ENCODE measurements at places on chromosomes 7 and 10.

GRCh38 chr7:54711900-54712595 is 47.0 kb downstream of the SEC61G start:
- DNase-seq = no peak

- no peak for DNase-seq
Observed at GRCh38 chr7:602341-603141, 82.9 kb upstream of the PDGFA start.

DNA sequence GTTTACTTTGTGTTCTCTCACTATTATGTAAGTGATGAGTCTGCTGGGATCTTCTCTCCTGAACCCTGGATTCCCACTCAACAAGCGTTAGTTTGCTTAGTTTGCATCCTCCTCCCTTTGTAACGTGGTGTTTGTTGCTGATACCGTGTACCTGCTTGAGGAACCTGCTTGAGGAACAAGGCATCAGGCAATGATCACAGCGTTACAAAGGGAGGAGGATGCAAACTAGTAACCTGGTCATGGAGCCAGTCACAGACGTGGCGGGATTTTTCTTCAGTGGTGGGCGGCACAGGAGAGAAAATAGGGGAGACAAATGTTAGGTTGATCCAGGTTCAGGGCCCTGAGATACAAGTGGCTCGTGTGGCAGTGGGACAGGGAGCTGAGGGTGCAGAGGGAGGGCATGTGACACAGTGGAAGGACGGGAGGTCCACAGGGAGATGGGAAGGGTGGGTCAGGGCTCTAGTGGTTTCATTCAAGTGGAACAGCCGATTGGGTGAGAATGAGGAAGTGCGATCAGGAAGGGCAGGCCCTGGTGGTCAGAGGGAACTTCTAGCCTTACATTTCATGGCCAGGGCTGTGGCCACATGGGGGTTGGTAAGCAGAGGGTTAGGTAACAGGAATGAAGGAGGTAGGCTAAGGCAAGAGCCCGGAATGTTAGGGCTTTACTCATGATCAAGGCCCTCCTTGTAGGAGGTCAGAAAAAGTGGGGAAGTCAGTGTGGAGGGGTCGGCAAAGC is 38.0 kb downstream of the SNX10 start:
- no peak for DNase-seq

GRCh38 chr10:48291190-48291589 is 15.3 kb upstream of the MAPK8 start:
- DNase-seq = no peak

DNA sequence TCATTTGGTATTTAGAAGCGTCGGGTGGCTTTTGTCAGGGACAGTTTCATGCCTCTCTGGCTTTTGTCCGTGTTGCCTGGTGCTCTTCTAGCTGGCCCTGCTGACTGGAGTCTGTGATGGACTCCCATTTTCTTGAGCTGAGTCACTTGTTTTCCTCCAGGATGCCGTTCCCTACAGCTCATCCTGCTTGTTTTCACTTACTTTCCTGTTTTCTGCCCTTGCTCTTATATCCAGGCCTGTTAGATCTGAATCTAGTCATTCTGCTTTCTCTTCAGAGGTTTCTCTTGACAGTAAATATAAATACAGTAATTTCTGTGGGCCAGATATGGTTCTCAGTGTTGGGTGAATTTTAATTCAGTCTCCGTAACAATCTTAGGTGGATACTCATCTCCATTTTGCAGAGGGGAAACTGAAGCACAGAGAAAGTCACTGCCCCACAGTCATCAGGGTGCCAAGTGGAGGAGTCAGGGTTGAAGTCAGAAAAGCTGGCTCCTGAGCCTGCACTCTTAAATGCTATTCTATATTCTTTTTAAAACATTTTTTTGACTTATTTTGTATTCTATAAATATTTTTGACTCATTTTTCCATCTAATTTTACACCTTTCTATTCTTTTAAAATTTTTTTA is 85.4 kb downstream of the CCNY start:
- DNase-seq = no peak

GRCh38 chr10:31656851-31657433 is 271.7 kb downstream of the ARHGAP12 start:
- no peak for DNase-seq

GRCh38 chr7:82675396-82675795 is 231.8 kb upstream of the CACNA2D1 start:
- no peak for DNase-seq

- no peak for DNase-seq
Observed at GRCh38 chr7:122055073-122055472, 89.0 kb downstream of the AASS start.

DNA sequence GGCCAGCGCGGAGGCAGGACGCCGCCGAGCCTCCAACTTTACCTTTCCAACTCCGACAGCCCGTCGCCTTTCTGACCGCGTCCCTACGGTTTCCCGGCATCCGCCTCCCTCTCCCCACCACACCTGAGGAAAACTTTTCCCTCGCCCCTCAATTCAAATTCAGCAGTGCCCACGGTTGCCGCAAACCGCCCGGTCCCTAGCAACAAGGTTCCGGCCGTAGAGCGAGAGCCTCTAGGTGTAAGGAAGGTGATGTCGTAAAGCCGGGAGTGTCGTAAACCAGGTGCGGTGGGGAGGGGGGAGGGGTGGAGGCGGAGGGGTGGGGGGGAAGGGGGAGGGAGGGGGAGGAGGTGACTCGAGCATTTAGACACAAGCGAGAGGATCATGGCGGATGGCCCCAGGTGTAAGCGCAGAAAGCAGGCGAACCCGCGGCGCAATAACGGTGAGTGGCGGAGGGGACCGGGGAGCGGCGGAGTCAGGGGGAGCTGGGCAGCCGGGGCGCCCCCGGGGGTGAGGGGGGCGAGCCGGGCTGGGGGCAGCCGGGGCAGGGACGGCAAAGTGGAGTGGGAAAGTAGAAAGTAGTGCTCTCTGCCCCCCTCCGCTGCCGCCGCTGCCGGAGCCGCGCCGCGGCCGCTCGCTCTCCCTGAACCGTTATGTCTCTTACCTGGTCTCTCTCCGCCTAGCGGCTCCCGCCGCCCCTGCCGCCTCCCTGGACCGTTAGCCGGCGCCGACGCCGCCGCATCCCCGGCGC is at the start of gene ZEB1:
TSS of gene ZEB1 (plus strand) at position 363 of the 748 bp plus-strand sequence. CDS start at position 382, 19 bp downstream.
- peak; percentile 78 for DNase-seq

GRCh38 chr10:31942892-31943291 is 14.3 kb upstream of the ARHGAP12 start:
- no peak for DNase-seq

- DNase-seq = no peak
Observed at GRCh38 chr7:103343758-103344452, 662 bp downstream of the DNAJC2 start.

GRCh38 chr10:117550076-117550475 is 7.5 kb downstream of the EMX2 start:
- DNase-seq = no peak

DNA sequence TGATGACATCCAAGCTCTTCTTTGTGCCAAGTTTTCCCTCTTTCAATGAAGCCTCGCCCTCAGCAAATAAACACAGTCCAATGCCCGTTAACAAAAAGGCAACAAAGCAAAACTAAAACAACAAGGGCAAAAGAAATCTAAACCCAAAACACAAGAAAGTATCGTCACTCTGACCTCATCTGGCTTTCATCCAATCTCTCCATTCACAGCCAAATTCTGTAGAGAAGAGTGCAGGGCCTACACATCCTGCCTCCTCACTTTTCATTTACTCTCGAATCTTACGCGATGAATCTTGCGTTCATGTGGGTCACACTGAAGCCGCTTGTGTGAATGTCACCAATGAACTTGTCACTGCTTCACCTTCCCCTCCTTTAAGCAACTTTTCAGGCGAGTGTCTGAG is 15.9 kb upstream of the AKR1E2 start:
- no peak for DNase-seq

DNA sequence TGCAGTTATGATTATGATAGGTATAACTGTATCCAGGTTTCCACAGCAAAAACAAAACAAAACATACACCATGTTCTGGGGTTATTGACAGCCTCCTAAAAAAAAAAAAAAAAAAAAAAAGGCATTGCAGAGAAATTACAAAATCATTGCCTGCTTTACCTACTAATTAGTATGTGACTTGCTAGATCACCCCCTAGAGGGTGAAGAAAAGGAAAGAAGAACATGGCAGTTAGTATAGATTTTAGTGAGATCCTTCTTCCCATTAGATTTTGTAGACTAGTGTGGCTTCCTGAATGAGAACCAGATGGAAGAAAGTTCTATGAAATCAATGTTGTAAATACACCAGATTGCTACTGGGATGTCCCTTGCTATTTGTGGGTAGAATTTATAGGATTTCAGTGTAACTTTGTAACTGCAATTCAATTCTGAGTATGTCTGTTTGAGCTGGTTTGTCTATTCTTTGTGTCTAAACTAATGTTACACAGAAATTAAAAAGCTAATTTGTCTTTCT is 24.0 kb upstream of the AGBL3 start:
- DNase-seq = no peak

GRCh38 chr10:16756561-16757221 is 60.5 kb downstream of the RSU1 start:
- DNase-seq = no peak

DNA sequence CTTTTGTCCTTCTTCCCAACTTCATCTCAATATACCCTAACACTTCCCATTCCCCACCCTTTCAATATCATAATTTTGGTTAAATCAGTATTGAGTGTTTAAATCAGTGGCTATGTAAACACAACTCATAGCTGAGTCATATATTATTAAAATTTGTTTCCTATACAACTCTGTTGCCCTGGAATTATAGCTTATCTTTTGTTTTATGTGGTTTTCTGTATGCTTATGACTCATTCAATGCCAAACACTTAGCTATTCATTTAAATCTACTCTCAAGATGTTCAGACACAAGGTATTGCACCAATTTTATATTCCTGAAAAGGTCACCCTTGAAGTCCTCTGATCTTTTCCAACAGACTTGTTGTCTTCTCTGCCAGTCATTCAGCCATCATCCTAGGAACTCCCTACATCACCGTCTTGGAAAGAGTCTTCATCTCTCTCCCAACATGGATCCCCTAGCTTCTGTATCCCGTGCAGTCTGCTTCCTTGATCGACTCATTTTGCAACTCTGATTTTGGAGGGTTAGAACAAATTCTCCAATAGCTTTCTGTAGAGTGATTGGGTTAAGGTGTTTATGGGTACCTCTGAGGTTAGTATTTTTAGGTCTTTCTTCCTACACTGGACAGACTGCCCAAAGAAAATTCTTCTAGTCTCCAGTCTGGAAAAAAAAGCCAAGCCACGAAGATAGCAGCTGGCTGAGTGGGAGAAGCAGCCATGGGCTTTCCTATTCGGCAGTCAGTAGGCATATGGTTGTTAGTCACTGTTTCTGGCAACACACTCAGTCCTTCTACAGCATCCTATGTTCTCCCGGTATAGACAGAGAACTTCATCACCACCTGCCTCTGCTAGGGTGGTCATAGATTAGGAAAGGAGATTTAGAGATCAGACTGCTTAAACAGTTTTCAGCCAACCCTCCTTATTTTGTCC is 102.1 kb downstream of the CRPPA start:
- DNase-seq = no peak

DNA sequence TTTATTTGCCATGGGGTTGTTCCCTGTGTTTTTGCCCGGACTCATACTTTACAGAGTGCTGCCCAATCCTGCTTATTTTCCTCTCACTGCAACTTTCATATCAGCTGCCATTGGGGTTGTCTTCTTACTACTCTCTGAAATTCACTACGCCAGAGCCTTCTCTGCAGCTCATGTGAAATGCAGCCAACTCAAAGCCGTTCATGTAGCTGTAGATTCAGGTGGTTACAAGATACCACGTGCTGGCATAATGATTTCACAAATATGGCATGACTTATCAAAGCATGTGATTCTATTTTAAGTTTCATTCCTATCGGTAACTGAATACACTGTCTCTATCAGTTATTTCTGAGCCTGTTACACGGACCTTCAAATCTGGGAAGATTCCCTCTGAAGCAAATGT is 130.3 kb upstream of the WNT16 start:
- DNase-seq = no peak

DNA sequence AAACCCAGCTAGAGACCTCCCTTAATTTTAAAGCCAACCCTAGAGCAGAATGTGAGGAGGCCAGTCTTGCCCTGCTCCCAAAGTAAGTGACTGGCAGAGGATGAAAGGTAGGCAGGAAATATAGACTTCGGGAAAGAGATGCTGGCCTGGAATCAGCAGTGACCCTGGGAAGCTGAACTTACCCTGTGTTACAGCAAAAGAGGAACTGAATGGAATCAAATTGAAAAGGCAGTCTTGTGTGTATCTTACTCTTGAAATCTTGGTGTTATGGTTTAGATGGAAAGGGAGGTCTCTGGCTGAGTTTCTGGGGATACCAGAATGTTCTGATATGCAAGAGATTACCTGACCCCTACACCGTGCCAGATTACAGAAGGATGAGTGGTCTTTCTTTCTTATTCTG is 7.9 kb upstream of the CFAP43 start:
- no peak for DNase-seq

GRCh38 chr7:84939888-84940287 is 247.0 kb downstream of the SEMA3D start:
- no peak for DNase-seq

- DNase-seq = no peak
Observed at GRCh38 chr10:70688828-70689227, 16.5 kb downstream of the ADAMTS14 start.

GRCh38 chr7:68122801-68123200 is 1126.2 kb downstream of the TYW1 start:
- no peak for DNase-seq

GRCh38 chr10:58266003-58266825 is 1.5 kb downstream of the IPMK start:
- no peak for DNase-seq

DNA sequence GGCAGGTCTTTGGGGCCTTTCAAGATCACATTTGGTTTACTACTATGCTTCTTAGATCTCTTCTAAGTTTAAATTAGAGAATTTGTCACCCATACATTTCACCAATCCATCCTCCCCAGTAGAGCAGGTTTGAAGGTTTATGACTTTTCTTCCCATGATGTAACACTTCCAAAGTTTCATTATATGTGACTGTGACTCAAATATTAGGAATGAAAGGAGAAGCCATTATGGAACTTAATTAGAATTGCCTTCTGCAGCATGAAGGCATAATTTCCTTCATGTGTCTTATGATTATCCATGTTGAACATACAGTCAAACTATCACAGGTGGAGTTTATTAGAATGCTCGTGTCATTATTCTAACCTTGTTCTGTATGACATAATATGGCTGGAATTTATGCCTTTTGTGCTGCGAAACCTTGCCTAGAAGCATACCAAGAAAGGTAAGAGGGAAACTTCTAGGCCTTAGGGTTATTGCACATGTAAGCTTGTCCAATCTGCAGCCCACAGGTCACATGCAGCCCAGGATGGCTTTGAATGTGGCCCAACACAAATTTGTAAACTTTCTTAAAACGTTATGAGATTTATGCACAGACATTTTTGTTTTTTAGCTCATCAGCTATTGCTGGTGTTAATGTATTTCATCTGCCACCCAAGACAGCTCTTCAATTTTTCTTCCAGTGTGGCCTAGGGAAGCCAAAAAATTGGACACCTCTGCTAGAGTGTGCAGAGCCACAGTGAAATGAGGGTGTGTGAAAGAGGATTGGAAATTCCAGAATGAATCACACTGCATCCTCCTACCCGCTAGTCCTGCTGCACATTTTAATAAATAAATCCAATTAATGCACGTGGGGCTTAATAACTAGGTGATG is 133.6 kb downstream of the TMEM26 start:
- no peak for DNase-seq

- no peak for DNase-seq
Observed at GRCh38 chr7:38375453-38375852, 102.0 kb upstream of the TARP start.

GRCh38 chr10:26481914-26482550 is 43.9 kb downstream of the APBB1IP start:
- peak; percentile 9 for DNase-seq

All from stimulated activated CD4-positive, alpha-beta T cell treated with anti-CD3 and anti-CD28 coated beads, Interleukin-1b, Interleukin-23, amount 100 ng/mL, for 1 hour (primary cell).